ENCODE measurements at places on chromosomes 6 and 20. TPM values are rescaled to one million over a fixed set of nuclear protein-coding genes. Genes with fewer than 3 reads are reported as not detected.

The SLC22A2 gene
- not detected for total RNA-seq

The WASF1 gene
- total RNA-seq, result 9.6 TPM

The KCNQ2 gene
- total RNA-seq, result not detected

The UBE2J1 gene
- 32.9 TPM for total RNA-seq

The CNR1 gene
- 3.5 TPM for total RNA-seq

Measured in sciatic nerve (tissue), 2 donors.